ENCODE measurements at places on chromosomes 4 and X.

- no peak for DNase-seq
Measured at GRCh38 chrX:47854474-47854873, 17.8 kb downstream of the ZNF81 start.

- DNase-seq: no peak
Measured at GRCh38 chrX:30935985-30936384, 46.9 kb upstream of the TAB3 start.

DNA sequence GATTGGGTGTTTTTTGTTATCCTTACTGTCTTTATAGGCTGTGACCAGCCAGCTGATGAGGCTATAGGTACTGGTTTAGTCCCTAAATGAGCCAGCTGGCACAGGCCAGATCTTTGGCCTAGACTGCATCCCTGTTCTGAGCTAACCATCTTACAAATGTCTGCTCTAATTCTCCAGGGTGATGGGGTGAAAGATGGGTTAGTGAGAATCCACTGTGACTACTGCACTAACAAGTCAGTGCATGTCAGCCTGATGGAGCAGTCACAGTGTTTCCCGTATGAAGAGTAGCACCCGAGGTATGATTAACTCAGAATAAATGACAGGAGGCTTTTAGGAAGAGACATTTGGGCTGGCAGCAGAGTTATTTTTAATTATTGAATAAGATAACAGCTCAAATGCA is 181.0 kb downstream of the DCTD start:
- DNase-seq: no peak

DNA sequence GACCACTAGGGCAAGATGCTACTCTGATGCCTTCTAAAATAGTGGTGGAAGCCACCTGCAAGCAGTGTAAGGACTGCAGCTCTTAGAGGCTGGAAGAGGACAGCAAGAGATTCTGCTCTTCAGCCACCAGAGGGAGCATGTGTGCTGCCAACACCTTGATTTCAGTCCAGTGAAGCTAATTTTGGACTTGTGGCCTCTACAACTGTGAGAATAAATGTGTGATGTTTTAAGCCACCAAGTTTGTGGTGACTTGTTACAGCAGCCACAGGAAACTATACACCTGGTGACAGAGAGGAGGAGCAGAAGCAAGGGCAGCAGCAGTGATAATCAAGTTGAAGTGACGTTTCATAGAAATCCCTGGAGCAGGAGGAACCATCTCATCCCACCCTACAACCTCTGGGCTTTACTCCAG is 55.9 kb downstream of the FGFBP1 start:
- DNase-seq: peak; percentile 27

- DNase-seq: no peak
Measured at GRCh38 chr4:138910914-138911336, 104.7 kb upstream of the NOCT start.

- DNase-seq: no peak
Measured at GRCh38 chr4:121330180-121330665, 50.6 kb downstream of the QRFPR start.

DNA sequence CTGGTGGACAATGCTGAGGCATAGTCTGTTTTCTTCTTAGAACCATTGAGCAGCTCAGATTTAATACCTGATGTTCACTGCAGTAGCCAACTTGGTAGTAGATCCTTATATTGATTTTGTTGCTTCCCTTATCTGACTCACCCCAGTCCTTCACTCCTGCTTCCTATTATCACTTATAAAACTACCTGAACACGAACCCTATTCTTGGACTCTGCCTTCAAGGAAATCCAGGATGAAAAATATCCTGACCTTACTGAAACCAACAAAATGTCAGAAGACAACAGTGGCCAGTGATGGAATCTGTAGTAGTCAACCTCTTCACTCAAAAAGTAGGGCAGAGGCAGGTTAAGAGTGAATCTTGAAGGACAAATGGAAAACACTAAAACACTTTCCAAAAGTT is 98.1 kb downstream of the CPEB2 start:
- DNase-seq: no peak
